ENCODE measurements at places on chromosomes 4 and X.

DNA sequence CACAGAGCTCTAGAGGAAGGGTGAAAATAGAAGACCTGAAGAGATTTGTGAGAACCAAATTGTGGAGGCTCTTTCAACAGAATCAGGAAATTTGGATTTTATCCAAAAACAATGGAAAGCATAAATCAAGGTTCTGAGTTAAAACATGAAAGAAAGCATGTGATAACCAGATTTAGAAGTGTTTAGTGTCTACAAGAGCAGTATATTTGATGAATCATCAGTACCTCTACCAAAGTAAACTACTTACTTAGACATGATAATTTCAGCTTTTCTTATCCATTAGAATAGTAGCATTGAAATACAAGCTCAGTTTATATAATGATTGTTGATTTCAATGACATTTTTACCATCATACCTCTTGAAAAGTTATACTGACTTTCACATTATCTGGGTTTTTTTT, 25.9 kb upstream of the INTU start:
- no peak for DNase-seq

DNA sequence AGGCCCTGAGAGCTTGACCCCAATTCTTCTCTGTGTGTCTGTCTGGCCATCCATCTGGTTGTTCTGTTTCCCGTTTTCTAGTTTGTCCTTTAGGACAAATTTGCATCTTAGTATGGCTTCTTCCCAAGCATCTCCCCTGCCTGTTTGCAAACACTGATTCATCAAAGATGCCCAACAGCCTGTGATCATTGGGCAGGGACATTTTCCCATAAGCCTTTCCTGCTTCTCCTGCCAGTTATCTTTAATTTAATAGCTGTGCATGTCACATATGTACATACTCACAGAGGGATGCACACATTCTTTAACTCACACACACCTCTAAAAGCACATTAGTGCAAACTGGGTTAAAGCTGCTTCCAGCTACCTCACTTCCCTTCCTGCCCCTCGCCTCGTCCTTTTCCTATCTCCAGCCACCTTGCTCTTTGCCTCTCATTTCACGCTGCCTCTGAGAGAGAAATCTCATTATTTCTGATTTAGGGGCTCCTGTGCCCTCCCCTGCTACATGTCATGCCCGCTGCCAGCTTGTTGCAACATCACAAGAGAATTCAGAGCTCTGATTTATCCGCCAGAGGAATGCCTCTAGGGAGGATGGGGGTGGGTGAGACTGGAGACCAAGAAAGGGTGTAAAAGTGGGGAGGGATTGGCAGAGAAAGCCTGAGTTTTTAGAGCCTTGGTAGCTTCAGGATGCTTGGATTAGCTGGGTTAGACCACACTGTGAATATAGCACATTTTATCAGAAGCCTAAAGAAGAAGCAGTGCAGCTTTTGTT, 100.6 kb downstream of the NHS start:
- no peak for DNase-seq

DNA sequence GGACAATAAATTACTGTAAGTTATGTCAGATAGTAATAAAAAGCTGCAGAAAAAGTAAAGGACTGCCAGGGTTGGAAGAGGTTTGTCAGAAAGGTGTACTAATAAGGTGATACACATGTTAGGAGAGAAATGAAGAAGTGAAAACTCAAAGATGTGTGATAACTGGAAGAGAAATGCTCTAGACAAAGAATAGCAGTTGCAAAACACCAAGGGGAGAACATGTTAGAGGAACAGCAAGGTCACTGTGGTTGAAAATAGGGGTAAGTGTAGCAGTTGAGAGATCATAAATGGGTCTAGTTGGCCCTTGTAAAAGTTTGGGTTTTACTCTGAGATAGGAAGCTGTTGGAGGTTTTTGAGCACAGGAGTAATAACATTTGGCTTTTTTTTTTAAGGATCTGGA, 46.9 kb downstream of the HSPA4L start:
- no peak for DNase-seq

- DNase-seq: no peak
These were observed 120.2 kb upstream of the PJA1 start for GRCh38 chrX:69285401-69285877.

DNA sequence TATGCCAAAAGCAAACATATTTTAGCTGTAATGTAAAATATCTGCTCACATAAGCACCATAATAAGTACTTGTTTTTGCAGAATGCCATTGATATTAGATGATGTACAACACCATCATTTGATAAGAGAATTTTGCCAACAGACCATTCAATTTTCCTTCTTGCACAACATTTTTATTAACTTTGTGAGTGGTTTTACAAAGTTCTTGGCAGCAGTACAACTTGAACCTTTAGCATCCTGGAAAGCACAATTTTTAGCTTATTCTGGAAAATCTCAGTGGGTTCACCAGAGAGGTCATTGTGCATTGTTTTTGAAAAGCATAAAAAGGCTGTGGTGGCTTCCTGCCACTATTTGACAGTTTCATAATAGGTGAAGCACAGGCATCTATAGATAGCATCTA, 26.4 kb upstream of the REPS2 start:
- no peak for DNase-seq

GRCh38 chr4:153466081-153466948, at the start of gene TMEM131L:
TSS of gene TMEM131L (plus strand) at chr4:153466360. CDS start at chr4:153466398, 38 bp downstream.
- peak; percentile 35 for DNase-seq

DNA sequence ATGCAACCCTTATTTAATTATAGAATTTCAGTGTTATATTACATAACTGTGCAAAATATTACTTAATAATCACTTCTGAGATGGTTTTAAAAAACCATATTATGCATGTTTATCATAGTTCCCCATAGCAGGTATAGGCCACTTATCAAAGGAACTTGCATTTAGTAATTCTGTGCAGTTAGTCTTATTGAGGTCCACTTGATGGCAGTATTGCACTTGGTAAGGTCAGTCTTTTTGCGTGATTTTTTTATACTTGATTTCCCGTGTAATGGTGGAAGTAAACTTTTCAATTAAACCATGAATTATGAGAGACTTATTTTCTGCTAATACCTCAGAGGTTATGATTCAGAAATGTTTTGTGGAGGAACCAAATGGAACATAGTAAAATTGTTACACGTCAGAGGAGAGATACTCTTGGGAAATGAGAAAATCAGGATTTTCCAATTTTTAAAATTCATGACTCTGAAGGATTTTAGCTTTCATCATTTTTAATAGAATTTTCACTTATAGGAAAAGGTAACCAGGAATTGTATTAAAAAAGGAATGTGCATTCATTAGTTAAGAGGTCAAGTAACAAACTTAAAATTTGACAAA, 230.0 kb downstream of the CCSER1 start:
- DNase-seq: no peak

DNA sequence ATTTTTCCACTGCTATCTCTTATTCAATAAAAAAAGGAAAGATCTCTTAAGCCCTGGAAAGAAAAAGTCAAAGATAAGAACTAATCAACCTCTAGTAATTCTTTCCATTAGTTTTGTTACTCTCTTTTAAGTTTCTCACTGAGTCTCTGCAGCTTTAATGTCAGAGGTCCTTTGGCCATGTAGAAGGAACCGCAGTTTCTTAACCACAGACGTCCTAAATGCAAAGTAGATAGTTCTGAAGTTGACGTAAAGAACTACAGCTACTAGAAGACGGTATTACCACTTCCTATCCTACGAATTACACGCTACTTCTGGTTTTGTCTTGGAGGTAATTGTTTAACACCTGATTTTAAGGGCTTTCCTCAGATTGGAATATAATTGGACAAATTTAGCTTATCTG, 325.9 kb downstream of the ANKRD50 start:
- no peak for DNase-seq

- DNase-seq: no peak
These were observed 86.2 kb downstream of the PPEF1 start for GRCh38 chrX:18793601-18794089.

GRCh38 chrX:143642426-143642825, 6.5 kb upstream of the SLITRK4 start:
- no peak for DNase-seq

DNA sequence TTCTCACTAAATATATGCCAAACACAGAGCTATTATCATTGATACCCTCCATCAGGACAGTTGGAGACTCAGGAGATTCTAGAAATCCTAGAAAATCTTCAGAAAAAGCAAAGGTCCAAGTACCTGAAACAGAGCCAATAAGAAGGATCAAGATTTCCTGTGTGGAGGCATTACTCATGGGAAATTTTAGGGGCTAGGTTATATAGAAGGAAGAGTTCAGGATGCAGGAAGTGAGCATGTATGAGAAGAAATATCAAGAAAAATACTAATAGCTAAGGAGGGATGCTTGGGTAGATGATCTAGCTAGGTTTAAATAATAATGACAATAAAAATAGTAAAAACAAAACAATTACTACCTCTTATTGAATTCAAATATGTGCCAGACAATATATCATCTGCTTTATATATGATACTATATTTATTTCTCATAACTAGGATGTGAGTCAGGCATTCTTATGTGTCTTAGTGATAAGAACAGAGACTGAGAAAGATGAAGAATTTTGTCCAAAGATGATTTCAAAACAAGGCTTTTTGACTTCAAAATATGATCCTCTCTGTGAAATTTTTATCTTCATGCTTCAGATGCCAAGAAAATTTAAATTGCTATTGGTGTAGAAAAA, 66.4 kb upstream of the HHIP start:
- DNase-seq: no peak

Data from activated naive CD4-positive, alpha-beta T cell (primary cell).